Activated T-helper 1 cell treated with anti-CD3 and anti-CD28 coated beads, Interleukin-2, amount 50 U/mL, for 16 hours (primary cell): ENCODE measurements at places on chromosomes 1 and 21.

- no peak for DNase-seq
These were observed 26.4 kb upstream of the CFHR4 start for GRCh38 chr1:196861429-196861828.

- no peak for DNase-seq
These were observed 44.1 kb upstream of the BARHL2 start for GRCh38 chr1:90761156-90761555.

DNA sequence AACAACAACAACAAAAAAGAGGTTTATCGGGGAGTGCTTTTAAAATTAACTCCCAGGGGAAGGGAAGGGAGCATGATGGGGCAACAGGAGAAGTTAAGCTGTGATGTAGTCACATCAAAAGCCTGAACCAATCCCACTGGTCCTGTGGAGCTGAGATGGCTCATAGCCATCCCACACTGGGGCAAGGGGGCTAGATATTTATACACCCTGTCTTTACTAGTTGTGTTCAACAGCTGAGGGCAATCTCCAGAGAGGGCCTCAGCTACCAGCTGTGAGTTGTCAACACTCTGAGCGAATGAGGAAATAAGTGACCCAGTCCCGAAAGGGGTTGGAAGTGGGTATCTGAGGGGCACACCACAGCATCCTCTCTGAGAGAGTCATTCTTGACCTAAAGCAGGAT, 31.0 kb upstream of the CREG1 start:
- DNase-seq = no peak

GRCh38 chr1:63774617-63775417, 1.0 kb downstream of the ROR1 start:
- no peak for DNase-seq

DNA sequence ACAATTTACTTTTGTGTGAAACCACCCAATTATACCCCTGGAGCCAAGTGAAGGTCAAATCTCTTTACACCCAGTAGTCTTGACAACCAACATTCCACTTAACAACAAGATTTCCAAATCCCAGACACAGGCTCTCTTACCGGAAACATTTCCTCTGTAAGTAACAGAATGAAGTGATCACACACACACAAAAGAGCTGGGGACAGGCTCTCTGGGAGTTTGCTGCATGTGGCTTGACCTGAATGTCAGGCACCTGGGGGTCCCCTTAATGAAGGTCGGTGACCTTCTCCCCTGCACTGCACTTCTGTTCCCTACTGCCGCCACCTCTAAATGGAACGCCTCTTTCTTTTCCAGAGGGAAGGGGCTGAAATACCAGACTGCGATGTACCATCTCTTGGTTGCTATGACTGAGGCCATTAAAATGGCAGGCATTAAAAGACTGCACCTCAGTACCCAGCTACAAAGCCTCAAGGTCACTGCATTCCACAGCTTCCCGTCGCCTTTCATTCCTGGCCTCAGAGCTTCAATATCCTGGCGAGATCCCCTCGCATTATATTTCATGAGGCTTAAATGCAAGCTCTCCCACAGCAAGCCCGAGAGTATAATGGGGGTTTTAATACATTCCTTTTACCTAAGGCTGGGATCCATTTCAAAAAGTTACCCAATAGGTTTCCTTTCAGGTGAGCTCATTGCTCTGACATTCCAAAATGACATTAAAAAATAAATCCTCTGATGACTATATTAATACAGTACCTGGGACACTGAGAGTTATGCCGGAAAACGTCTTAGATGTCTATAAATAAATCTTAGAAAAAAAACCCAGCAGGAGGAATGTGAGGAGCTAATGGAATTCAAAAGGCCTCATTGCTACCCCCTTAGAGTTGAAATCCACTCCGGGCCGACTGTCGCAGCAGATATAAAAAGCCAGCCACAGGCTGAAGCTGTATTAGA, 90.9 kb upstream of the DIRAS3 start:
- DNase-seq = no peak

DNA sequence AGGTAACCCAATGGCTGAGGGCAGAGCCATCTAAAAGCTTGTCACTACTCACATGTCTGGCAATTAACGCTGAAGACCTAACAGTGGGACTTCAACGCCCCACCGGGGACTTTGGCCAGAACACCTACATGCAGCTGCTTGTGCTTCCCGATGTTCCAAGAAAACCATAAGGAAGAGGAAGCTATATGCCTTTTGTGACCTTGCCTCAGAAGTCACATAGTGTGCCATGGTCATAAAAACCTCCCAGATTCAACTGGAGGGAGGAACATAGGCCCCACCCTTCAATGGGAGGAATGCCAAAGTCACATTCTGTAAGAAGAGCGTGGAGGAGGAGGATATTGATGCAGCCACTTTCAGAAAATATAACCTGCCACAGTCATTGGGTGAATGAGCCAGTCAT, 147.8 kb upstream of the MAGI3 start:
- DNase-seq = no peak

- DNase-seq = no peak
These were observed 4.3 kb downstream of the METTL13 start for GRCh38 chr1:171785766-171786165.

GRCh38 chr1:247576514-247576913, 11.6 kb upstream of the OR2G2 start:
- no peak for DNase-seq

- DNase-seq = no peak
These were observed 1.7 kb downstream of the EPHA2 start for GRCh38 chr1:16153999-16154673.

GRCh38 chr1:119324198-119324597, 44.4 kb upstream of the HAO2 start:
- no peak for DNase-seq

DNA sequence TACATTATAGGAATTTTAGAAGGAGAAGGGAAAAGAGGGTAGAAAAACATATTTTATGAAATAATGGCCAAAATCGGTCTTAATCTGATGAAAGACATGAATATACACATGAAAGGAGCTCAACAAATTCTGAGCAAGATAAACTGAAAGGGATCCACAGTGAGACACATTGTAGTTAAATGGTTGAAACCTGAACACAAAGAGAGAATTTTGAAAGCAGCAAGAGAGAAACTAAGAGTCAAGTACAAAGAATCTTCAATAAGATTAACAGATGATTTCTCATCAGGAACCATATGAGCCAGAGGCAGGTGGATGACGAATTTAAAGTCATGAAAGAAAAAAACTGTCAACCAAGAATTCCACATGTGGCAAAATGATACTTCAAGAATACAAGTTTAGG, 15.8 kb upstream of the MTR start:
- DNase-seq = no peak

DNA sequence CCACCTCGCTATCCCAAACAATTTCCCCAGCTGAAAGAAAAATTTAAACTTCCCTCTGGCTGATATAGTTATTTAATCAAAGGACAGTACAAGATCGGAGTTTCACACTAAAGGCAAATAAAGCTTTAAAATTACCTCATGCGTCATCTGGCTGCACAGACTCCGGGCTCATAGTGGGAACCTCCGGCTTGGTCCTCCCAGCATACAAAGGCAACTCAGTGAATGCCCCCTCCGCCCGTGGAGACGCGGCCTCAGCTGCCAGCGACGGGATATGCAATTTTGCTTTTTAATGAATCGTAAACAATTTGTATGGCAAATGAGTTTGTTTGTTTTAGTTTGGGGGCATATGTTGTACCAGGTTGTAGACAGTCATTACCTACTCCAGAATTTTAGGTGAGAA, 214.6 kb upstream of the NFIA start:
- DNase-seq = no peak

GRCh38 chr1:160748878-160749269, 9.8 kb downstream of the SLAMF7 start:
- DNase-seq = no peak

- DNase-seq = no peak
These were observed 4.5 kb downstream of the RFX5 start for GRCh38 chr1:151342569-151342968.

GRCh38 chr1:213605732-213606131, 382.0 kb upstream of the PROX1 start:
- no peak for DNase-seq

DNA sequence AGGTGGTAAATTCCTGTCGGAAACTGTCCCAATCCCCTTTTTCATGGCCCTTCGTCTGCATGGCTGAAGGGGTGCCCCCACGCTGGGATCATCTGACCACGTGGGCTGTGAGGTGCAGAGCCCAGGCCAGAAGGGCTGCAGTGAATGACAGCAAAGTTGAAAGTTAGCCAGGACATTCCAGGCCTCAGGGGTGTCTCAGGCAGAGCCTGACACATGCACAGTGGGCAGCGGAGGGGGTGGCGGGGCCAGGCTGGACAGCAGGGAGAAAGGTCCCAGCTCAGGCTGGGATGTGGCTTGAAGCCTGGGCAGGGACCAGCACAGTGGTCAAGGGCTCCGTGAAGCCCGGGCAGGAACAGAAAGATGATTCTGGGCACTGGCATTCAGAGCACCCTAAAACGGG, 49.6 kb downstream of the GRIK3 start:
- DNase-seq = no peak

- no peak for DNase-seq
These were observed 22.6 kb downstream of the TNFRSF8 start for GRCh38 chr1:12085643-12086260.

DNA sequence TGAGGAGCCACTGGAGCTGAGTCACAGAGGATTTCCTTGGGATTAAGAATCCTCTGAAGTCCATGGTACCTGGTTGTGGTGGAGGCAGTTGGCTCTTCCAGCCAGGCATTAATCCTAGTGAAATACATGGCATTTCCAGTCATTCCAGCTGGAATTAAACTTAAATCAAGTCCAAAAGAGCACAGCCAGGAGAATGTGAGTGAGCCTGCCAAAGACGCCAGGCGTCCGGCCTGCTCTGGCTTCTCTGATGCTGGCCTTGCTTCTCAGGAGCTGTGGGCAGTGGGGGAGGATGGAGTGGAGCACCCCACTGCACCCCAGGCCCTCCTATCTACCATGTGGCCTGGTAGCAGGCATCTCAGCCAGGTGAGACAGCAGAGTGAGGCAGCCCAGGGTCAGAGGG, 23.4 kb upstream of the TENT5C start:
- no peak for DNase-seq

DNA sequence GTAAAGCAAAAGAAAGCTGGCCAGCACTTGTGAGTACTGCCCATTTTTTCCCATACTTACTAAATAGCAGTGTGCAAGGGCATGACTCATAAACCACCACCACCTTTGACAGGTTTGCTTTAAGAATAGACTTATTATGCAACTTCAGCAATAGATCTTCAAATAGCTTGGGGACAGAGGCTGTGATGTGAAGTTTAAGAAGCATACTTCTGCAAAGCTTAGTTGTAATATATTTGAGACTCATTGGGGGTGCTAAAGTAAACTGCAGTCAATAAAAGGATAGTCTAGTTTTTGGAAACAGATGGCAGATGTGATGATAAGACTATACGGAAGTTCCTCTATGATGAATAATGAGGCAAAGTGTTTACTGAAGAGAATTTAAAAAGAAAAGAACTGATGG, 210.0 kb downstream of the PLA2G4A start:
- DNase-seq = no peak

DNA sequence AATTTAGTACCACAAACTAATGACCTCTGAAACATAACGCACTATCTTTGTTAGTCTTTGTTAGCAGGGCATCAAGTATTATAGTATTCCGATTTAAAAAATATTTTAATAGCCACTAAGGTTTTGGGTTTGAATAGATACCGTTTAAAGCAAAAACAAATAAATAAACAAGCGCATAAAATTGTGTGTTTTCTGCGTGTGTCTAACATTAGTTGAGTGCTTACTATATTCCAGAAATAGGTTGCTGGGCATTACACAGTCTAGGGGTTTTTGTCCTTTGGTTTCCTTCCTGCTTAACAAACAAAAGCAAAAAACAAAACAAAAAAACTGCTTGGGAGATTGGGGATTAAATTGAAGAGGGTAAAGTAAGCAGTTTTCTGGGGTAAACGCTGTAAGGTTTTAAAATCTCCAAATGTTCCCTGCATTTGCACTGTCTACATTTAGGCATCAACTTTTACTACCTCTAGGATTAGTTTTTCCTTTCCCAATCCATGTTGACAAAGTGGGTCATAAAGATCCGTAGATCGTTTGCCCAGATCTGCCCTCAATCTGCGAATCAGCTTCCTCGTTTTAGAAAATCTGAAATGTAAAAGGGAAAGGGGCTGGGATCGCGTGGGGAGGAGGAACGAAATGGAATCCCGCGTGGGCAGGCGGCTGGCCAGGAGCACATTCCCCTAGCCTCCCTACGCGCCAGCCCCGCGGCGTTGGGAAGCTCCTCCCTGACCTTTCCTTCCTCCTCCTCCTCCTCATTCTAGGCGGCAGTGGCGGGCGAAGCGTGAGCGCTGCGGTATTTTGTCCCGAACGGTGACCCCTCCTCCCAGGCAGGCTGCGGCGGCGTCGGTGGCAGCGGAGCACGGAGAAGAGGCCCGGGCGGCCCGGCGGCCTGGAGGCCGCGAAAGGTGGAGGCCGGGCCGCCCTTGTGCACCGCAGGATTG, at the start of gene KCTD3:
Gene KCTD3 (plus strand): TSS at position 749 of the 935 bp plus-strand sequence. CDS start 382 bp downstream, outside the sequence.
- DNase-seq = no peak

DNA sequence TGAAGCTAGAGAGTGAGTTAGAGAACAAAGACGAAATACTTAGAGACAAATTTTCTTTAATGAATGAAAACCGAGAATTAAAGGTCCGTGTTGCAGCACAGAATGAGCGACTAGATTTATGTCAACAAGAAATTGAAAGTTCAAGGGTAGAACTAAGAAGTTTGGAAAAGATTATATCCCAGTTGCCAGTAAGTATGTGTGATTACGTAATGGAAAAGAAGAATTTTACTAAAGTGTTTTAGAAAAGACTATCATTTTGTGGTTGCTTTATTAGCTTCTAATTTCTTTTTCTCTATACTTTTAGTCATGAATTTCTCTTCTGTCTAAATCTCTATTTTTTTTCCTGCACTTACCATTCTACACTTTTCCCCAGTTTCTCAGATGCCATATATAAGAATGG, 26.7 kb downstream of the CCDC18 start:
- no peak for DNase-seq

DNA sequence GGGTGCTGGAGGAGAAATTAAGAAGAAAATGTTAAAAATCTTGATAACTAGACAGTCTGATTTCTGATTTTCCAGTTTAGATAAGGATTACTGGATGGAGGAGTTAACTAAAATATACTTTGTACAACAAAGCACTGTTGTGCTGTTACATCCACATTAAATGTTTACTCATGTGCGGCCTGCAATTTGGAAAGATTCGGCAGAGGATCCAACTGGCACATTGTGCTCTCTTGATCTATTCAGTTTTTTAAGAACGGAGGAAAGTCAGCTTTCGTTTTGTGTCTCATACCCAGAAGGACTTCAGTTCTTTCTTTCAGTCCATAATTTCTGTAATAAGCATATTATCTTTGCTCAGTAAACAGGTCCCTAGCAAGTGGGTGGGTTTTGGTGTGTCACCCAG, 52.5 kb downstream of the UCK2 start:
- DNase-seq = no peak
